A549 (cell line): ENCODE measurements at places on chromosomes 6 and 20.

DNA sequence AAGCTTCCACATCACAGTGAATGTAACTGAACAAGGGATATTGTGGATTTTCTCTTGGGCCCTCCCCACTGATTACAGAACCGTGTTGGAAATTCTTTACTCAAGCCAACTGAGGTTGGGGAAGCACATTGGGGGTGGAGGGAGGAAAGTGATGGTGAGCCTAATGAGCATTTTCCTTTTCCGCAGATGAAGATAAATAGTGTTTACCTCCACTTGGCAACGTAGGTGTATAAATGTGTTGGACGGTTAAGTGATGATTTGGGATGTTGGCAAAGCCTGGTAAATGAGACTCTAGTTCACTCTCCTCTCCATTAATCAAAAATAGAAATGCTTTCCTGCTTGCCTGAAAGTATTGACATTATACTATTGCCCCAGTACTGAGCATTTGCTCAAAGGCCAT is 27.1 kb upstream of the NRN1 start:
- no peak for DNase-seq

DNA sequence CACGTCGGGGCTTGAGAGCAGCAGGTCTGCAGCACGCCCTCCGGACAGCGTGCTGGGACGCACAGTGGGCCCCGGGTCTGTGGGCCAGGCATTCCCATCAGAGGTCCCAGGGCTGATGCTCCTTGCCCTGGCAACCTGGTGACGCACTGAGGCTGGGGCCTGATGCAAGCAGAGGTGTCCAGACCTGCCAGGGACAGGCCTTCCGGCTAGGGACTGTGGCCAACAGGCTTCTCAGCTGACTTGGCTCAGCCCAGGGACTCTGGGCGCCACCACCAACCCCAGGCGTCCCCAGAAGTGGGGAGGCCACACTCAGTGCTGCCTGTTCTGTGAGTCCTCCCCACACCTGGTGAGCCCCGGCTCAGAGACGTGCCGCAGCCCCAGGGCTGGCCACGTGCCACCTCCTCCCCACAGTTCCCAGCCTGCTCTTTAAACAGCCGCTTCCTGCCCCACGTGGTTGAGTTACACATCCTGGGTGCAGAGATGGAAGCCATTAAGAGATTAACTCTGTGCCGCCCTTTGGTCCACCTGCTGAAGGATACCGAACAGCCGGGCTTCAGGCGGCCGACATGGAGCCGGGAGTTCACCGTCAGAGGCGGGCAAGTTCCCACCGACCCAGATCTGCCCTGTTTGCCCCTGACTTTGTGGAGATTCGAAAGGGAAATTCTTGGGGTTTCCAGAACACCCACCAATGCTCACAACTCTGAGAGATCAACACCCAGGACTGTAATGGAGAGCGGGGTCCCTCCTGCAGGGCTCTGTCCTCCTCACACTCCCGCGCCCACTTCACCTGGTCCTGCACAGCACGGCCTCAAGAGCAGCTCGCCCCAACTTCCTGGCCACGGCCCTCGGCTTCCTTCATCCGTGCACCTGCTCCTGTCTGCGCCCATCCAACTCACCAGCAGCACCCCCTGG is 37.6 kb upstream of the ZBP1 start:
- no peak for DNase-seq

DNA sequence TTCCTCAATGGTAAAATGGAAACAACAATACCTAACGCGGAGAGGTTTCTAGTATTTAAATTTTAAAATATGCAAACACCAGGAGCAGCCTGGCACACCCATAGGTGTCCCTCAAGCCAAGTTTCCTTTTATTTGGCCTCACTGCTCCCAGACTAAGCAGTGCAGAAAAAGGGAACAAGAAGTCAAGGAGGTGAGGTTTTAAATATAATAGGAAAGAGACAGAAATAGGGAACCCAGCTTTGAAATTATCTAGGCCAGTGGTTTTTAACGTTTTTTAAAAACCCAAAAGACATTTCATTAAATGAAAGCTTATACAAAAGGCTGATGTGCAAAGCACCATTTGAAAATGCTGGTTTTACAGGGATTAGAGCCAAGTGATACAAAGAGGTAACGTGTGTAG is 109.6 kb downstream of the SLC22A3 start:
- no peak for DNase-seq

- DNase-seq, result no peak
Observed at GRCh38 chr6:112044856-112045255, 9.0 kb upstream of the CCN6 start.

GRCh38 chr6:14642842-14643241 is 525.3 kb downstream of the CD83 start:
- no peak for DNase-seq

- DNase-seq, result peak; percentile 8
Observed at GRCh38 chr6:46419576-46420002, 71.7 kb downstream of the RCAN2 start.

- no peak for DNase-seq
Observed at GRCh38 chr6:138909511-138909910, 78.5 kb downstream of the REPS1 start.

DNA sequence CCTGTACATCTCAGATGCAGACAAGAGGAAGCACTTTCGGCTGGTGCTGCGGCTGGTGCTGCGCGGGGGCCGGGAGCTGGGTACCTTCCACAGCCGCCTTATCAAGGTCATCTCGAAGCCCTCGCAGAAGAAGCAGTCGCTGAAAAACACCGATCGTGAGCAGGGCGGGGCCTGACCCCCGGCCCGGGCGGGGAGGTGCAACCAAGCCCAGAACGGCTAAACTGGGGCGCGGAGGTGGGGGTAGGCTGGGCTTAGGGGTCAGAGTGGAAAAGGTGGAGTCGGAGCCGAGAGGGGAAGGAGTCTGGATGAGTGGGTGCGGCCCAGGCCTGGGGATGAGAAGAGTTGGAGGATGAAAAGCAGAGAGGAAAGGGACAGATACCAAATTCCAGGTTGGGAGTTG is 4.1 kb upstream of the MATN4 start:
- no peak for DNase-seq

GRCh38 chr20:17941087-17941825 is 27.3 kb downstream of the SNX5 start:
- no peak for DNase-seq

GRCh38 chr20:51363378-51363777 is 179.1 kb downstream of the NFATC2 start:
- DNase-seq, result no peak

GRCh38 chr20:50208085-50208491 is 17.5 kb downstream of the CEBPB start:
- no peak for DNase-seq

- DNase-seq, result no peak
Observed at GRCh38 chr6:108423982-108424705, 129.3 kb downstream of the AFG1L start.

DNA sequence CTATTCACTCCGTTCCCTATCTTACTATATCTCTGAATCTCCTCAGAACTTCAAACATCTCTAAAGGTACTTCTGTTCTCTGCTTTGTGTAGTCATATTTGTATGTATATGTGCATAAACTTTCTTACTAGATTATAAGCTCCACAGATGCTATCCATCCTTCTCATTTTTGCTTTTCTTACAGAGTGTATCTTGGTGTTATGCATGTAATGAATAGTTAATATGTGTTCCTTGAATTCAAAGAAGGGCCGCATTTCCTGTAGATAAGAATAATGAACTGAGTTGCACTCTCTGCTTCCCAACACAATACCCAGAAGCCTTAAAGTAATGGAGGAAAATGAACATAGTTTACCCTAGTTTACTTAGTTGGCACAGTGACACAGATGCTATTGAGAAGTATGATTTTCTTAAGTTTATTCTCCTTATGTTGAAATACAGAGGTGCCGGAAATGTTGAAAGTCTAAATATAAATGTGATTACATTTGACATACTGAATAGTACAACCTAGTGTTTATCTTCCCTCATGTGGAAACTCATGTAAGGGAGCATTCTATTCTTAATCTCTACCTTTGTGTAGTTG is 6.0 kb downstream of the NUS1 start:
- DNase-seq, result no peak

DNA sequence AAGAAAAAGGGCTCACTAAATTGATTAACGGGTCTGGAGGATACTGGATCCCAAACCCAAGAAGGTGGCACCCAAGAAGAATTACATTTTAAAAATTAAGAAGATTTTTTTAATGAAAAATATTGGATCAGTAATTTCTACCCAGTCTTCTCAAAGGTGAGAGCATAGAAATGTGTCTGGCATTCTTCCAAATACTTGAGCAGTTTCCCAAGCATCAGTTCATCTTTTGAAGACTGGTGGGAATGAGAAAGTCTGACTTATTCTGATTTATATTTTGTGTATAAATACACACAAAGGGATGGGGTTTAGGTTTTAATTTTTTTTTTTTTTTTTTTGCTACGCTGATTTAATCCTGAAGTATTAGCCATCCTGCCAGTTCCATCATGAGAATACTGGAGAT is 3.3 kb downstream of the MGME1 start:
- no peak for DNase-seq

DNA sequence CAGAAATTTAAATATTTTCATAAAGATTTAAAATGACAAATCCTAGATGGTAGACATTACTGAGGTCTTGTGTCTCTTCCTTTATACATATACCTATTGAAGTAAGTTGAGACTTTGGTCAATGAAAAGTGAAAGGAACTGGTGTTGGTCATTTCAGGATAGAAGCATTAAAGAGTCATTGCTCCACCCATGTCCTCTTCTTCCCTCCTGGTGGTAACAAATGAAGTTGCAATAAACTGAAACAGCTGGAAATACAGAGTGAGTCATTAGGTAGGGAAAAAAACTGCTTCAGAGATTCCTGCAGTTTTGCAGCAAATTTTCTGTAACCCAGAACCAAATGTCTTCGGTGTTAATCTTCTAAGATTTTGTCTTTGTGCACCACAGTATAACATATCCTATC is 448.0 kb downstream of the EYS start:
- DNase-seq, result no peak

- DNase-seq, result no peak
Observed at GRCh38 chr20:61072398-61072797, 179.7 kb upstream of the CDH4 start.

GRCh38 chr6:166767230-166767629 is 140.2 kb upstream of the RPS6KA2 start:
- no peak for DNase-seq

- no peak for DNase-seq
Observed at GRCh38 chr20:40233406-40233805, 455.6 kb downstream of the MAFB start.

DNA sequence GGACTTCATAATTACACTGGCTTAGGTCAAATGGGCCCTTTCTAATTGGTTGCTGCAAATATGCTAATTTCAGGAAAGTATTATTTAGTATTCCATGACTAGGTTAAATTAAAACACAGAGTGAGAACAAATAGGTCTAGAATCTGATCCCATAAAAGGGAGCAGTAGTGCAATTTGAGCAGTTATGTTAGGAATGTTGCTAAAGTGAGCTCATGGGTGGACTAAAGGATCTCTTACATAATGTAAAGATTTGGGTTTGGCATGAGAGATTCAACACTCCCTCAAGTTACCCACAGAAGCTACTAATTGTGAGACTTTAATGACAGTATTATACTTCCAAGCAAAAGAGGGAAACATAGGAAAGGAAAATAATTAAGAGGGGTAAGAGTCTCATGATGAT is 109.1 kb downstream of the C6orf58 start:
- DNase-seq, result no peak

GRCh38 chr6:15327271-15327670 is 81.4 kb downstream of the JARID2 start:
- DNase-seq, result peak; percentile 17

GRCh38 chr6:159217595-159218275 is 48.5 kb downstream of the FNDC1 start:
- peak; percentile 45 for DNase-seq

DNA sequence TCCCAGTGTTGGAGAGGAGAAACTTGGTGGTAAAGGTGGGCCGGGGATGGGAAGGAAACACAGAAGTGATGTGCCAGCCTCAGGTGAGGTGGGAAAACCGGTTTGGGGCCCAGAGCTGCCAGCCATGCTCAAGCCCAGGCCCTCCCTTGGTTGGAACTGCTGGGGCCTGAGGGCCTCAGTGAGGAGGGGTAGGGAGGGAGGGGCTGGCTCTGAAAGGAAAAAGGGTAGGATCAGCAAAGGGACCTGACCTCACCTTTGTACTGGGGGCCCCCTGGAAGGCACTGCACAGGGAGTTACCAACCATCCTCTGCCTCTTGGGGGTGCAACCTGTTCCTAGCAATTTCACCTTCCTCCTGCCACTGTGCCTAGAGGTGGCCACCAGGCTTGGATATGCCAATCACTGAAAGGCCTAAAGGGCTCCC is 1.8 kb upstream of the SPEF1 start:
- no peak for DNase-seq
